ENCODE measurements at places on chromosomes 3 and 15.

- no peak for DNase-seq
Measured at GRCh38 chr3:133136114-133137041, 98.2 kb downstream of the TMEM108 start.

- DNase-seq = no peak
Measured at GRCh38 chr15:92012368-92012629, 158.8 kb downstream of the SLCO3A1 start.

GRCh38 chr3:50671331-50671730, 3.4 kb upstream of the DOCK3 start:
- DNase-seq = no peak

GRCh38 chr3:135159681-135160247, 364.7 kb downstream of the EPHB1 start:
- no peak for DNase-seq

DNA sequence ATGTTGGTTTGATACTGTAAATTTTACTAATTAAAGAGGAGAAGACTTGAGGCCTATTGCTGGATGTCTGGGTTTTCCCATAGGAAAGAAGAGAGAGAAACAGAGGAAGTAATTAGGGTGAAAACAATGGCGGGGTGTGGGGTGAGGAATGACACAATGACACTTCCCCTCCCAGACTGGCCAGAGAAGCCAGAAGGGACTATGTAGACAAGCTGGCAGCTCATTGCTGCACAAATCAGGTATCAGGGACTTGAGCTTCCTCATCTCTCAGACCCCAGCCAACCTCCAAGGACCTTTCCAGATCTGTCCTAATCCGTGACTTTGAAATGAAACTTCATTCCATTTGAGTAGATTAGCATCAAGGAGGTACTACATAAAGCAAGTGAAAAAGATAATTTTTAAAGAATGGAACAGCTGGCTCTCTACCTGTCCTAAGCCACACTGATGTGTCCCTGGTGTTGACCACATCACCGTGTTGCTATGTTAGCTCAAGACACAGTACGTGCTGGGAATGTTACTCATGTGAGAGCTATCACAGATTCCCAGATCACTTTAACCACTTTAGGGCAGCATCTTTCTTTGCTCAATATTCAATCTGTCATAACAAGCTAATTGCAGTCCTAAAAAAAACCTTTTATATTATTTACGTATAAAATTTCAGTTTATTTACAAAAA, 22.2 kb downstream of the TMEM212 start:
- peak; percentile 36 for DNase-seq

DNA sequence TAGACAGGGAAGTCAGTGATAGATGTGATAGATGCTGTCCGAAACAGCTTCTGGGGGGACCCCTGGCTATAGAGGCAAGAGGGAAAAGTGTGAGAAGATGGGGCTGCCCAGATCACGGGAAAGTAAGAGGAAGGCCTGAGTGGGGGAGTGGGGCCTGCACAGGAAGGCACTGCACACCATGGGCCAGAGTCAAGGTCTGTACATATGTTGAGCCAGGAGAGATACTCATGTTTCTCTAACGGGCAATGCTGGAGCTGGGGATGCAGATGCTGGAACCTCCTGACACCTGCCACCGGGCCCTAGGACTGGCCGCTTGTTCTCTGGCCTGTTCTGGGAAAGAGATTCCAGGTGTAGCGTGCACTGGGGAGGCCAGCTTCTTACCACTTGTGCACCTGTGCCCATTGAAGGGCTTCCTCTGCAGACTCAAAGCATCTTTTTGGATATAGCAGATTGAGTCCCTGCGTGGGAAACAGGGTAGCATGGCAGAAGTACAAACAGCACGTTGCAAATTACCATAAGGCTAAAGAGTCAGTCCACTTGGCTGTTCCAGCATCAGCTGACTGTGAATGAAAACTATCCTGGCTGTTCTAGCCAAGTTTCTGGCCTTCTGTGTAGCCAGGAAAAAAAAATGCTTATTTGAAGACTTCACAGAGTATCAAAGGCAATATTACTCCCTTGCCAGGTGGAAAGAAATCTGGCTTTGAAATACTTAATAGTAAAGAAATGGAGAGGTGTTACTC, 77.1 kb upstream of the GSK3B start:
- no peak for DNase-seq

DNA sequence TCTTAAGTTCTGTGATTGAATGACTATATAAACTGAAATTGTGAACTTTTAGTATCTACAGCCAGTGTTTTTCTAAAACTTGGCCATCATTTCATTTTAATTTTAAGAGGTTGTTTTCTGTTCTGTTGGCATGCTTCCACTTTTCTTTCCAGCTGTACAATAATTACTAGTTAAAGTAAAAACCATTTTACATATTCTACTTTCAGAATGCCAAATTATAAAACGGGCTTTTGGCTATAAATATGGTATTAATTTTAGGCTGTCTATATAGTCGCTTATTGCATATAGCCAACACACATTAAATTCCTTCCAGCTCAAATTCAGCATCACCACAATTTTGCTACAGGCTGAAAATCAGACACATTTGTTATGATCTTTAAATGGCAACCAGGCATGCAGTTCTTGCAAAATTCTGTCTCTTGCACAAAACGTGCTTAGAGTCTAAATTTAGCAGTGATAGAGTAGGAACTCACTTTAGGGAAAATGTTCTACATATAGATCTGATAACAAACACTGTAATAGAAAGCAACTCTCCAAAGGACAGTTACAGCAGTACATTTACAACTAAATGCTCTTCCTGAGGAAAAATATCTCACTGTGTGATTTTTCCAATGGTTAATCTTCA, 81.1 kb downstream of the BTD start:
- peak; percentile 48 for DNase-seq

GRCh38 chr3:197022405-197023231, 7.0 kb downstream of the MELTF start:
- DNase-seq = no peak

- no peak for DNase-seq
Measured at GRCh38 chr3:126083511-126083912, 412 bp downstream of the SLC41A3 start.

DNA sequence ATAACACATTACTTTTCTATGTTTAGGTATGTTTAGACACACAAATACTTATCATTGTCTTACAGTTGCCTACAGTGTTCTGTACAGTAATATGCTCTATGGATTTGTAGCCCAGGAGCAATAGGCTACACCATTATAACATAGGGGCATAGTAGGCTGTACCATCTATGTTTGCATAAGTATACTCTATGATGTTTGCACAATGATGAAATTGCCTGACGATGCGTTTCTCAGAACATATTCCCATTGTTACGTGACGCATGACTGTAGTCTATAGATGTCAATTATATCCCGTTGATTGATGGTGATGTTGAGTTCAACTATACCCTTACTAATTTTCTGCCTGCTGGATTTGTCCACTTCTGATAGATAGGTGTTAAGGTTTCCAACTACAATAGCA, 139.4 kb upstream of the PFN2 start:
- no peak for DNase-seq

DNA sequence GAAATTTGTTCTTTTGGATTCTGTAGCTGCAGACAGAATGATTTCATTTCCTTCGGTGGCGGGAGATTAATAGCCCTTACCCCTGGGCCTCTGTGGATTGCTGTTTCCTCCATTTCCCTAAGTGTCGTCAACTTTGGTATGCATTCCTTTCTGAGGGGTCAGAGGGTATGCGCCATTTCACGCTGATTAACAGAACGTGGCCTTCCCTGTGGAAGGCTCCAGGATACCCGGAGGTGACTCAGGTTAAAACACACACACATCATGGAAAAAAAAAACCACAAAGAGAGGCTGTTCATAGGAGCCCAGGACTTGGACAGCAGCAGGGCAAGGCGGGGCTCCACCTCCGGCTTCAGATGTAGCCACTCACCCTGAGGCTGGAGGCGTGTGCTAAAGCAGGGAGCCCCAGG, 51.9 kb downstream of the EPHB1 start:
- no peak for DNase-seq

GRCh38 chr15:65421360-65422215, 1.2 kb downstream of the IGDCC4 start:
- peak; percentile 14 for DNase-seq

- DNase-seq = no peak
Measured at GRCh38 chr15:88627463-88627862, 6.3 kb downstream of the AEN start.

GRCh38 chr3:114155370-114155821, 23.5 kb downstream of the DRD3 start:
- peak; percentile 1 for DNase-seq

- DNase-seq = no peak
Measured at GRCh38 chr3:152508705-152509104, 240.0 kb downstream of the MBNL1 start.

DNA sequence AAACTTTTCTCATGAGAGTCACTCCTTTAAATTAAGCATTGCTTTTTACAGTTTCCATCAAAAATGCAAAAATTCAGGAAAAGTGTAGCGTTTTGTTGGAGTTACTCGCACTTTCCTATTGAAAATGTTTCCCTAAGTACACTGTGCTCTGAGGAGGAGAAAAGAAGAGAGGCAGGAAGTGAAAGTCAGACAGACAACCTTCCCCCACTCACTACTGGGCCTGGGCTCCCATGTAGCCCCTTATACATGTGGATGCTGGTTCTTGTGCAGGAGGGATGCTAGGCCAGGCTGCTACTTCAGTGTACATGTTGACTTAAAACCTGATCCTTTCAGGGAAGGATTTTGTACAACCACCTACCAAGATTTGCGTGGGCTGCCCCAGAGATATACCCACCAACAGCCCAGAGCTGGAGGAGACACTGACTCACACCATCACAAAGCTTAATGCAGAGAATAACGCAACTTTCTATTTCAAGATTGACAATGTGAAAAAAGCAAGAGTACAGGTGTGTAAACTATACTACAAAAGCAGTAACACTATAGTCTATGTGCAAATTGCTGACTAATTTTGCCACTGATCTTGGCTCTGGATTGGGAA, 15.1 kb downstream of the KNG1 start:
- DNase-seq = no peak

DNA sequence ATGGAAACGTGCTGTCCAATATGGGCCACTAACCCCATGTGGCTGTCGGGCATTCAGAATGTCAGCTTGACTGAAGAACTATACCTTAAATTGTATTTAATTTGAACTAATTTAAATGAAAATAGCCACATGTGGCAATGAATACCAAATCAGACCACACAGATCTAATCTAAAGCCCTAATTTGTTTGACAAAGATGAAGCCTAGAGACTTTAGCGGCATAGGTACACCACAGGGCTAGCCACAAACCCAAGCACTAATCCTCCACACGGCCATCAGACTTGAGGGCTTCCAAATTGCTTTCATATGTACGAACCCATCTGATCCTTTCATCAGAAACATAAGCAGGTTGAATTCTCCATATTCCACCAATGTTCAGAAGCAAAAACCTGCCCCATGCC, 81.4 kb downstream of the SHQ1 start:
- DNase-seq = no peak

DNA sequence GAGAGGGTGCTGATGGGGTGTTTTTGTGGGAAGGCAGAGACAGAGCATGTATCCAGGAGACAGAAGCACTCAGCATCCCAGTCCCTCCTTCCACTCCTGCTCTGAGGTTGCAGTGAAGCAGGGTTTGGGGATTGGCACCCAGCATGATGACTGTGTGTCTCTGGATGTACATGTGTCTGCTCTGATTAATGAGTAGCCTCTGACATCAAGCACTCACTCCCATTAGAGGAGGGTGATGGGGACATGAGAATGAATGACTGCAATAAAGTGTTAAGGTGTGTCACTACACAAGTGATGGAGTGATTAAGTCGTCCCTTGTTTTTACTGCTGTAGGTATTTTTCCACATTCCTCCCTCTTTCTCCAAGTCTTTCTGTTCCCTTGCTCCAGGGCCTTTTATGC, 9.6 kb upstream of the MYZAP start:
- DNase-seq = no peak

DNA sequence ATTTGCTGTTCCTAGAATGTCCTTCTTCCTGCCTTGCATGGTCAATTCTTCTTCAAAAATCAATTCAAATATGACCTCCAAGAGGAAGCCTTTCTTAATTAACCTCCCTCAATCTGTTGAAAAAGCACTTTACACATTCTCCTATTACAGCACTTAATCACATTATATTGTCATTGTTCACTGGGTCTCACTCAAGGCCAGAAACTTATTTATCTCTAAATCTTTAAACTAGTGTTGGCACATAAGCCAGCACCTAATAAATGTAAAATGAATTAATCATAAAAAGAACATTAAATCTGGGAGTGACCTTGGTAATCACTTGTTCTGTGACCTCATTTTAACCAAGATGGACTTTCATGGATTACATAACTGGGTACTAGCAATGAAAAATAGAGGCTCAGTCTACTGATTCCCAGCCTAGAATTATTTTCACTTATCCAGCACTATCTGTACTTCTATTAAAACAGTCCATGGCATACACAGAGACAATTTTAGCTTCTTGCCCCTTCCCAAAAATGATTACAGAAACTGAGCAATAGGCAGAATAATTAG, 22.1 kb downstream of the MSL2 start:
- DNase-seq = peak; percentile 47

GRCh38 chr3:129502641-129503408, 25.6 kb upstream of the RHO start:
- DNase-seq = no peak

DNA sequence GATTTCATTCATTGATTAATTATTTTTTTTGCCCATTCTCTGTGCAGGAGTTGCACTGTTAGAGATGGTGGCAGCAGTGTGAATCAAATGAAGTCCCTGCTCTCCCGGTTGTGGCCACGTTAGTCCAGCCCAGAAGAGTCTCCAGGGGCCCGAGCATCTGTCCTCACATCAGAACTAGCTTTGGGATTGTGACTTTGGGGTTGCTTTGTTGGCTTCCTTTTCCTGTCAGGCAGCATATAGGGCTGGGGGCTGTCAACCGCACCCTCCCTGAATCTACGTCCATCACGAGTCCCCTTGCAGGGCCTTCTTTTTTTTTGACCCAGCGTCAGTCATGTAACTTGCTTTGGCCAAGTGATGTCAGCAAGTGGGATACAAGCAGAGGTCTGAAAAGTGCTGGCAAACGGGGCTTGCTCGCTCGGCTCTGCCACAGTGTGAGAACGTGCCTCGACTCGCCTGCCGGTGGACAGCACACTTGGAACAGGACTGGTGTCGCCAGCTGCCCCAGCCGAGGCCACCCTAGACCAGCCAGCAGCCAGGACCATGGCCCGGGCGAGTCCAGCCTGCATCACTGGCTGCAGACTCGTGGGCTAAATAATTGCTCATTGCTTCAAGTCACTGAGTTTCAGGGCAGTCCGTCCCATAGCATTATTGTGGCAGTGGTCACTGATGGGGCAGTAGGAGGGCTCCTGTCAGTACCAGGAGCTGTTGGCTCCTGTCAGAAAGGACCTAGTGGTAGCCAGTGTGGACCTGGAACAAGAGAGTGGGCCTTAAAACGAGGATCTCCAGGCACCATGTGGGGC, 151.6 kb upstream of the MEF2A start:
- no peak for DNase-seq

DNA sequence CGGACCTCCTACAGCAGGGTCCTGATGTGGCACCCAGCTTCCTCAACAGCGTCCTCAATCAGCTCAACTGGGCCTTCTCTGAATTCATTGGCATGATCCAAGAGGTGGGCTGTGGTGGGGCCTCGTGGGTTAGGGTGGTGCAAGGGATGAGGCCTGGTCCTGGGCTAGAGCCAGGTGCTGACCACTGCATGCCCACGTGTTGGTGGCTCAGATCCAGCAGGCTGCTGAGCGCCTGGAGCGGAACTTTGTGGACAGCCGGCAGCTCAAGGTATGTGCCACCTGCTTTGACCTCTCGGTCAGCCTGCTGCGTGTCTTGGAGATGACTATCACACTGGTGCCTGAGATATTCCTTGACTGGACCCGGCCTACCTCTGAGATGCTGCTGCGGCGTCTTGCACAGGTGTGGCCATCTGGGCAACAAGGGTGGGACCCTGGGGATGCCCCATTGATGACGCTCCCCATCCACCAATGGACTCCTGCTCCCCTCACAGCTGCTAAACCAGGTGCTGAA, 3.8 kb downstream of the AMIGO3 start:
- DNase-seq = no peak

GRCh38 chr3:23501201-23501802, 298.2 kb downstream of the UBE2E2 start:
- DNase-seq = peak; percentile 10

Data from inflammatory macrophage treated with lipopolysaccharide for 1 hour (primary cell).